SK-N-SH (cell line): ENCODE measurements at places on chromosomes 2 and 18. TPM values are rescaled to one million over a fixed set of nuclear protein-coding genes. Genes with fewer than 3 reads are reported as not detected.

The TNS1 gene
- 10.5 and 12.1 TPM in 2 replicates for polyA plus RNA-seq

The THADA gene
- polyA plus RNA-seq: 17.1 and 25.6 TPM in 2 replicates

GRCh38 chr2:168480356-168480755 lies 24.3 kb downstream of the CERS6 start:
- no peak for DNase-seq

DNA sequence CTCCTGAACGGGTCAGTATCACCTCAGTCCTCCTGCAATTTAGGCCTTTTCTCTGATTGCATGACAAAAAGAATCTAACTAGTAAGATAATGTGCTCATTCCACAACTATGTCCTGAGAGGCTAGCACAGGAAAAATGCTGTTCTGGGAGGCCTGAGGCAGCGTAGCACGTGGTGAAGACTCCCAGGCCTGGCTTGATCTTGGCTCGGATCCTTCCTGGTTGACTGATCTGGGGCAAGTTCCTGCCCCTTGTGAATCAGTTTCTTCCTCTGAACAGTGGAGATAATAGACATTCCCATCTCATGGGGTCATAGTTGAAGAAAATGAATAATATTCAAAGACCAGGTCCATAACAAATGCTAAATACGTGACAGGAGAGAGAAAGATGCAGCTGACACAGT lies 12.3 kb downstream of the FBLN7 start:
- DNase-seq: no peak

- no peak for DNase-seq
Observed at GRCh38 chr2:232693344-232693743, 3.8 kb upstream of the GIGYF2 start.

The REG3G gene
- not detected in 2 replicates for polyA plus RNA-seq

DNA sequence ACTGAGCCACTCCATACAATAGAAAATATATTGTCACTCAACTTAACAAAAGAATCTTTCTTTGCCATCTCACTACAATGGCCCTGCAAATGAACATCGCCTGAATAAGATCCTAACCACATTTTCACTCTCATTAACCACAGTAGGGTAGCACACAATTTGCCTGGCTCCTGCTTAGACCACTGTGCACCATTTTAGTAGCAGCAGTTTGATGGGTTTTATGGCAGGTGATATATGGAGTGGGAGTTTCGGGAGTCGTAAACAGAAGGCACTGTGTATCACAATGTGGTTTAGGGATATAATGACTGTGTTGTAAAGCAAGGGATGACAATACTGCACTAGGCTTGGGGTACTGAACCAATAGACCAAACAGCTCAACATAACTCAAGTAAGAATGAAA lies 617.4 kb downstream of the BCL11A start:
- no peak for DNase-seq

DNA sequence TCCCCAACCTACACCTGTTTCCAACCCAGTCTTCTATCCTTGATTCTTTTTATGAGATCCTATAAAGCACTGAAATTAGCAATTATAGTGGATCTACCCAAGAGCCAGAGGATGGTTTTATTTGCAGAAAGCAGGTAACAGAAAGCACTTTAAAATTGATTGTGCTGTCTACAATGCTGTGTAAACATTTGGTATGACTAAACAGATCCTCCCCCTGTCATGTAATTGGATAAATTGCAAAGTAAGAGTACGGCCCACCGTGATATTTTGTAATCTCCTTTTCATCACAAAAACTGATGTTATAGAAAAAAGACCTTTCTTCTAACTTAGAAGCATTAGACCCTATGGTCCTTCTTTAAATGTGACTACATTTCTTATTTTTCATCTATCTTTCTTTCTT lies 11.3 kb upstream of the PPP3R1 start:
- DNase-seq: no peak

DNA sequence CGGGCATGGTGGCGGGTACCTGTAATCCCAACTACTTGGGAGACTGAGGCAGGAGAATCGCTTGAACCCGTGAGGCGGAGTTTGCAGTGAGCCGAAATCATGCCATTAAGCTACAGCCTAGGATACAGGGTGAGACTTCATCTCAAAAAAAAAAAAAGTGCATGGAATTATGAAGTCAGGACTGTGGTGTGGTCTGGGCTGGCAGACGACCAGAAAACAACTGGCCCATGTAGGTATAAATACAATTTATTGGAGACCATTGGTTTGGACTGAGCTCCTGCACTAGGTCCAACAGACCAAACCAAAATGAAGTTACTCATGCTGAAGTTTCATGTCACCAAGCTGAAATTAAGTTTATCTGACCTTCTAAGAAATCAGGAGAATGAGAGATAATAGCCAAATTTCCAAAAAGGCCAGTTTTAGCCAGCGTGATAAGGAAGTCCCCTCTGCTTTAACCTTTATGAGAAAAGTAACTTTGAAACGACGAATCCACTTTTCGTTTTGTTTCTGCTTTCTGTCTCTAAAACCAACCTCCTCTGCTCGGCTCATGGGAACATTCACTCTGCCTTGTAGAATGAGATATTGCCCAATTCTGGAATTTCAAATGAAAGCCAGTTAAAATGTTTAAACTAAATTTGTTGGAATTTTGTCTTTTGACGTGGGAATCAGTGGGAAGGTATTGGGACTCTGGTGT lies 17.7 kb upstream of the RAB10 start:
- DNase-seq: no peak

- DNase-seq: no peak
Observed at GRCh38 chr2:71694501-71695234, 241.3 kb downstream of the DYSF start.

The SLC39A10 gene
- 12.3 and 19.3 TPM in 2 replicates for polyA plus RNA-seq

DNA sequence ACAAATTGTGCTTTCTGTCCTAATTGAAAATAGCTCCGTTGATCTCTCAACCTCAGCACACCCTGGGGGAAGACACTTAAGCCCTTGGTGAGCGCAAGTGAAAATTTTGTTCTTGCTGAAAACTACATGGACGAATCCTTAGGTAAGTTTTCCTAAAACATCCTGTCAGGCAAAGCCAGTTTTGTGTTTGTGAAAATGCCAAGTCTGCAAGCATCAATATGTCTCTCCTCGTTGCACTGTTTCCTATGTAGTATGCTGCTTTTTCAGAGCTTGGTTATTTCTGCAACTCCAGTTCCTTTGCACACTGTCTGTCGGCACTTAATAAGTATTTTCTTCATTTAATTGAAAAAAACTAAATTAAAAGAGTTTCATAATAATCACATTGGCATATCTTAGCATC lies 146.9 kb upstream of the POU3F3 start:
- DNase-seq: no peak

DNA sequence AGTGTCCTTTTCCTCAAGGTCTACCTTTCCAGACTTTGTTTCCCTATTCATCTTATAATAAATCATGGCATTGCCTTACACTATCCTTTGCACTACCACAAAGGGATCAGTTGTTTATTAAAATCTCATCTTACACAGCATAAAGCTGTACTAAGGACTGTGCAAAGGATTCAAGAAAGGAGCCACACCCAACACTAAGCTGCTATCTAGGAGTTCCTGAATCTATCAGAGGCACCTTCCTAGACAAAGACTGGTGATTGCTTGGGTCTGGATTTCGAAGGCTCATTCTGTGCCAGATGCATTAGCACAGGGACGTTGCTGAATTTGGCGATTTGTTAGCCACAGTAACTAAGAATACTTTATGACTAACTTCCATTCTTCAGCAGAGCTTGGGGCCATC lies 412.0 kb downstream of the NUP35 start:
- no peak for DNase-seq

The HMSD gene
- polyA plus RNA-seq: not detected in 2 replicates

GRCh38 chr18:4640349-4641012 lies 185.4 kb upstream of the DLGAP1 start:
- no peak for DNase-seq

The FER1L5 gene
- 0.02 TPM in 1 of 2 replicates, not detected in the other for polyA plus RNA-seq

GRCh38 chr18:26225022-26225693 lies 1.1 kb upstream of the TAF4B start:
- DNase-seq: no peak

GRCh38 chr2:98809878-98810587 lies 79.1 kb upstream of the MGAT4A start:
- no peak for DNase-seq

The MROH2A gene
- polyA plus RNA-seq: 0.02 TPM in 1 of 2 replicates, not detected in the other

GRCh38 chr18:76495435-76496193 lies 572 bp upstream of the ZNF516 start:
- DNase-seq: peak; percentile 59

The POLR1B gene
- polyA plus RNA-seq: 13.4 and 19.1 TPM in 2 replicates

DNA sequence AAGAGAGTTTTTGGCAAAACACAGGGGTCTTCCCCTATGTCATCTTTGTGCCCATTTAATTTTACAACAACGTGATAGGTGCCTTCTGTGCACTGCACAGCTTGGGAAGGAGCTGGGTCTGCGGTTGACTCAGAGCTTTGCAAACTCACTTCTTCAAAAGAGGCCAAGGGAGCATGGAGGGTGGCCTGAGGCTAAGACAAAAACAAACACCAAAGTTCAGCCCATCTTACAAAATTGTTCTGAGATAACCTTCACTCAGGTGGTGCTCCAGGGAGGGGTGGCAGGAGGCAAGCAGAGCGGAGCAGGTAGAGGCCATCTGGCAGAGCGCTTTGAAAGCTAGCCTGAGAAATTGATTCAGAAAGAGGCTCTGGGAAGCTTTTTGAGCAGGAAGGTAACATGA lies 9.8 kb downstream of the SOWAHC start:
- no peak for DNase-seq

GRCh38 chr18:36325846-36326245 lies 28.3 kb downstream of the FHOD3 start:
- DNase-seq: no peak

- no peak for DNase-seq
Observed at GRCh38 chr2:42125841-42126594, 43.1 kb upstream of the EML4 start.

The DSC2 gene
- polyA plus RNA-seq: not detected in 2 replicates

DNA sequence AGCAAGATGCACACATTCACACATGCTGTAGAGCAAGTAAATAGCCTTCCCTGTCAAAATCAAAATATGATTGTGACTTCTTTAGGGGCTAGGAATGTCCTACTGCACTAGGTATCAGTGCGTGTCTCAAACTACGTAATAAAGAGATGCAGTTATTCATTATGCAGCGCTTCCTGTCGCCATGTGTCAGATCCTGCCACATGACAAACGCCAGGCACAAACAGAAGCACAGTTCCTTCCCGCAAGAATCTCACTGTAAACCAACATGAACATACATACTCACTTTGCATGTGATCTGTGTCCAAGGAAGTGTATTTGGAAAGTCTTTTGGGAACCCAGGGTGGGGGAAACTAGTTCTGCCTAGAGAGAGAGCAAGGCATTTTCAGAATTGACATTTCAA lies 599.9 kb downstream of the RNF144A start:
- peak; percentile 39 for DNase-seq

The SERPINB4 gene
- polyA plus RNA-seq: 0.06 TPM in 1 of 2 replicates, not detected in the other

- DNase-seq: no peak
Observed at GRCh38 chr2:107808959-107809358, 17.7 kb upstream of the RGPD4 start.

GRCh38 chr18:8980918-8981317 lies 121.6 kb upstream of the NDUFV2 start:
- no peak for DNase-seq

GRCh38 chr2:158835431-158835830 lies 40.3 kb downstream of the DAPL1 start:
- no peak for DNase-seq

DNA sequence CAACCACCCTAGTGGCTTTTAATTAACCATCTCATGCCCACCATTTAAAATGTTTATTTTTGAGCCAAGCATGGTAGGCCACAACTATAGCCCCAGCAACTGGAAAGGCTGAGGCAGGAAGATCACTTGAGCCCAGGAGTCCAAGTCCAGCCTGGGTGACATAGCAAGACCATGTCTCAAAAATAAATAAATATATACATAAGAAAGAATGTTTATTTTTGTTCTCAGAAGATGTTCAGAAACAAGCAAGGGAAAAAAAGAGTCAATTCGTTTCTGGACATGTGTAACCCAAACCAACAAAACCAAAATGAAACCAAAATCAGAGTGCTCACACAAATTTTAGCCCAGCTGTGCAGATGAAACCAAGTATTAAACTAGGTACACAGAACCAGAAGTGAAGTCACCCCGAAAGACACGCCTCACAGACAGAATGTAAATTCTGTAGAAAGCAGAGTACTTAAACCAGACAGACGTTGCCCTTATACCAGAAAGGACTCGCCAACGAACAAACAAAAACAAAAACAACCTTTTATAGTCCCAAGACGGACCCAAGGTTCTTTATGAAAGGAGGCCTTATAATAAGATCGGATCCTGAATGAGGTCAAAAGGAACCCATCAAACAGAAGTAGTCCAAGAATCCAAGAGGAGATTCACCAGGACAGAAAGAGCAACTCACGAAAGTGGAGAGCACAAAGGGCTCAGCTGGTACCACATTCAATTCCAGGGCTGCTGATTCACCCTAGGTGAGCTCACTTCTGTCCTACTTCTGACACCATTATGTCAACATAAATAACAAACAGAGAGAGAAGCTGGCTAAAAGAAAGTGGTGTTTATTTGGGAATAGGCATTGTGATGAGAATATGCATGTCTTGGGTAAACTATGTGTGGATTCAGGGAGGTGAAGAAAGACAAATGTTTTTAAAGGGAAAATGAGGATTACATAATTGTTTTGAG lies 31.8 kb upstream of the MTCL1 start:
- DNase-seq: no peak

GRCh38 chr2:137912371-137912770 lies 51.9 kb upstream of the HNMT start:
- DNase-seq: no peak

DNA sequence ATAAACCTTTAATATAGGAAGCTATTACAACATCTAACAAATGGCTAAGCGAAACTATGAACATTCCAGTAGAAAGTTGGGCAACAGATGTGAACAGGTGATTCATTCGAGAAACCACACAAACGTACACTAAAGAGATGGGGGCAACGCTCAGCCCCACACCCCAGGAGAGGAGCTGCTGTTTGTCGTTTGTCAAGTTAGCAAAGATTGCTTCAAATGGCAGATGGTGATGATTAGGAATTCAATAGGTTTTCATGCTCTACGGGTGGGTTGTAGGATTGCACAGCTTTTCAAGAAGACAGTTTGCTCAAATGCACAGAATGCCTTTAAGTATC lies 154.7 kb upstream of the HDAC4 start:
- no peak for DNase-seq

The TACR1 gene
- polyA plus RNA-seq: under 0.01 TPM in 1 of 2 replicates, not detected in the other

DNA sequence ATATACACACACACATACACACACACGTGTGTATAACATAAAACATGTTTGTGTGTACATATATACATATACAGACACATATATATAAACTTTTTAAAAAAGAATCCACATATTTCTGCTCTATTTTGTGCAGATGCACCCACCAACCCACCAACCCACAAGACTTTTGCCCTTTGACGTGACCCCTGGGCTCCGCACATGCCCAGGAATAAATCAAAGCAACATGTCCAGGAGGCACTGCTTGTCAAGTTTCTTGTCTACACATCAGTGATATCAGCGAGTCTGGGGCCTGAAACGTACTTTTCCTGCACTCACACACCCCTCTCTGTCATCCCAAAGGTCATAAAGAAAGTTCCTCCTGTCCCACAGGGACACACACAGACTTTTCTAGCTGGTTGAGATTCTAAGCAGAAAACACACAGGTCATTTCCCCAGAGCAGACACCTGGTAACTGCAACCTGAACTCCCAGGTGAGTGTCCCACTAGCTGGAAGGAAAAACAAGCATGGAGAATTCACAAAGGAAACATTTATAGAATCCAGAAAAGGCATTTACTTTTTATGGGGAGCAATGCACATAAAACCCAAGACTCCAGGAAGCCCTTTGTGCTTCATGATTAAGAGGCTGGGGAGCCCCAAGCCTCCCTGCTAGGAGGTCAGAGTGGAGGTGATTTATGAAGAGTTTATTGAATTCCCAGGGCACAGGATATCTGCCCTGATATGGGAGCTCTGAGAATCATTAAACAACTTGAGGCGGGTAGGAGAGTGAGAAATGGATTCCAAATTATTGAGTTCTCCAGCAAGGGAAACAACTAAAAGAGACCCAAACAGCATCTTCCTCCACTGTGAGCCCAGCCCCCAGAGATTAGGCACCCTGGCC lies 211.6 kb downstream of the MGAT5 start:
- DNase-seq: no peak
